ENCODE measurements at places on chromosomes 7 and 10.

GRCh38 chr7:142873871-142874270 lies 11.7 kb downstream of the TRPV6 start:
- DNase-seq, result no peak

GRCh38 chr10:77746047-77746707 lies 108.6 kb upstream of the KCNMA1 start:
- DNase-seq, result no peak

GRCh38 chr7:29115753-29116152 lies 30.6 kb downstream of the CPVL start:
- no peak for DNase-seq

DNA sequence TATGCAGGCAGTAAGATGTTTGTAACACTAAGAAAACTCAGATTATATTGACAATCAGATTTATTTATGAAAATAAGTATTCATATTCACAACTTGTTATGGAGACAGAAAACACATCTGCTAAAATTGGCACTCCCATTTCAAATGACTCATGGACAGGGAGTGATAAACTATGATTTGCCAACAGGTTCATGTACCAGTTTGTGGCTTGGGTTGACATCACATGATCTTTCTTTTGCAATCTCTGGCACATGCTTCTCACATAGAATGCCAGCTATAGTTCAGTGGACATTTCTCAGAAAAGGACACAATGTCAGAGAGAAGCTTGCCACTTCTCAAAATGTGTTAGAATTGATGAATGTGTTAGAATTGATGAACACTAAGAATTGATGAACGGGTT lies 663.2 kb upstream of the ANKRD30A start:
- DNase-seq, result no peak

- no peak for DNase-seq
Measured at GRCh38 chr7:128253701-128254100, 12.6 kb downstream of the LEP start.

GRCh38 chr10:113589201-113589770 lies 36.4 kb downstream of the HABP2 start:
- DNase-seq, result no peak

- DNase-seq, result no peak
Measured at GRCh38 chr7:156610601-156611000, 30.0 kb upstream of the RNF32 start.

GRCh38 chr10:124044143-124044862 lies 49.1 kb downstream of the CHST15 start:
- DNase-seq, result no peak

GRCh38 chr10:119758448-119759195 lies 32.8 kb downstream of the INPP5F start:
- DNase-seq, result no peak

DNA sequence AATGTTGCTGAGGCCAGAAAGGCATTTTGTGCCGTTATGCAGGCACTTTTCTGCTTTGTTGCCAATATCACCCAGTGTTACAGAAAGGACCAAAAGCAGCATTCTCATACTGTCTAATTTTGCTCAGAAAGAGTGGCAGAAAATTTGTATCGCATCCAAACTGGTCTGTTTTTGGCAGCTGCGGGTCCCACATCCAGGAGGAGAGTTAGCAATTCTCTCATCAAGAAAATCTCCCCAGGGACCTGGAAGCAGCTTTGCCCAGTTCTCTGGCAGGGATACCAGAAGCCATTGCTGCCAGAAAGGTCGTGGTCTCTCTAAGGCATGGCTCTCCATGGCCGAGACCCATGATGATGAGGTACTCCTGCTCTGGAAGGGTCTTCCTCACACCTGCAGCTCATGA lies 489.2 kb upstream of the ZMIZ1 start:
- no peak for DNase-seq

GRCh38 chr7:138407792-138408191 lies 52.3 kb upstream of the TRIM24 start:
- no peak for DNase-seq

- no peak for DNase-seq
Measured at GRCh38 chr7:144588559-144589051, 185.1 kb upstream of the NOBOX start.

DNA sequence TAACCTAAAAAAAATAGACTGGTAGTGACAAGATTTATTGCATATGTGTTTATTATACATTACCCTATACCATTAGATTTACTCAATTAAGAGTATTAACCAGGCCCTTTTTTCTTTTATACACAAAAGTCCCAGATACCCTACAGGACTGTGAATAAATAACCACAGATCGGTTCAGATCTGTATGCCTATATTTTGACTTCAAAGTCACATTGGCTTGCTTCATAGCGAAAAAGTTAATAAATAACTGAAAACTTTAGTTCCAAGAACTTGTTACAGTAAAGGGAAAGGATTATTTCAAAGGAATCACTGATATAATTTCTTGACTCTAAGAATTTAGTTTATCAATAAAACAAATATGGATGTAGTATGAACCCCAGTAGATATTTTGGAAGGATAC lies 41.8 kb upstream of the FMC1 start:
- DNase-seq, result no peak

GRCh38 chr10:106711313-106711906 lies 453.1 kb downstream of the SORCS1 start:
- no peak for DNase-seq

DNA sequence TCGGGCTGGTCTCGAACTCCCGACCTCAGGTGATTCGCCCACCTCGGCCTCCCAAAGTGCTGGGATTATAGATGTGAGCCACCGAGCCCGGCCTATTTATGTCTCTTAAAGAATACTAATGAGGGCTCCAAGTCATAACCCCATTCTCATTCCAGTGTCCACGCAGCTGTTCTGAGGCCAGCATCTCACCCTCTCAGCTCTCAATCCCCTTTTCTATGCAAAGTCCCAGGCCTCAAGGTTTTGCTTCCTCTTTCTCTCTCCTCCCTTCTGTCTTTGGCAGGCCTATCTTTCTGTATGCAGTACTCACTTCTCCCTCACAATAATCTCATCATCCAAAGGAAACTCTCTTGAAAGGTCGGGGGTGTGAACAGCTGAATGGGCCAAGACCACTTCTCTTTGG lies 28.0 kb upstream of the VSIR start:
- DNase-seq, result no peak

- DNase-seq, result no peak
Measured at GRCh38 chr7:34357068-34357467, 300.9 kb upstream of the NPSR1 start.

DNA sequence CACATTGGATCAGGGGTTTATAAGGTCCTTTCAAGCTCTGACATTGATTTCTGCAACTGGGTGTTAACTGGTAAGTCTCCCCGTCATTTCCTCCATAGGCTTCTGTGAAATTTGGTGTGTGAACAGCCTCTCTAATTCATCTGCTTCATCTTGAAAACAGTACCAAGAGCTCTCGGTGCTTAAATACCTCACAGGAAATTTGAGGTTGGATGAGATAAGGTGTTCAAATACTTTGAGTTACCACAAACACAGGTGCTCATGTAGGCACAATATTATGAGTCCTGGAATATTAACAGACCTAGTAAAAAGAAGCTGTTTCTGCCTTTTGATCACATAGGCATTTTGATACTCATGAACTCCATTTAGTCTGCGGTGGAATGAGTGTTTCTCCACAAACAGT lies 85.2 kb downstream of the RTKN2 start:
- DNase-seq, result peak; percentile 28

DNA sequence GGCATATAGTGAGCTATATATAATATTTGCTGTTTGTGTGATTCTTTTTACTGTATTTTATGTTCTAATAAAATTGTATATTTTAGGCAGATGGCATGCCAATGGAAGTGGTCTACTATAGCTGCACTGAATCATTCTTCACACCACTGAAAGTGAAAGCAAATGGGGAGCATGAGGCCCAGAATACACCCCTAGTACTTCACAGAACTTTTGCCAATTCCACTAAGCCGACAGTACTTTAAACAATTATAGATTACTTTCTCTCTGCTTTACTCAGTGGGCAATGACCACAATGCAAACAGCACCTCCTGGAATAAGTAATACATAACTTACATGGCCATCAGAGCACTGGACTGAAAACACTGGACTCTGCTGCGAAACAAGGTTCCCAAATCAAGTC lies 70.2 kb downstream of the ANKRD26 start:
- no peak for DNase-seq

DNA sequence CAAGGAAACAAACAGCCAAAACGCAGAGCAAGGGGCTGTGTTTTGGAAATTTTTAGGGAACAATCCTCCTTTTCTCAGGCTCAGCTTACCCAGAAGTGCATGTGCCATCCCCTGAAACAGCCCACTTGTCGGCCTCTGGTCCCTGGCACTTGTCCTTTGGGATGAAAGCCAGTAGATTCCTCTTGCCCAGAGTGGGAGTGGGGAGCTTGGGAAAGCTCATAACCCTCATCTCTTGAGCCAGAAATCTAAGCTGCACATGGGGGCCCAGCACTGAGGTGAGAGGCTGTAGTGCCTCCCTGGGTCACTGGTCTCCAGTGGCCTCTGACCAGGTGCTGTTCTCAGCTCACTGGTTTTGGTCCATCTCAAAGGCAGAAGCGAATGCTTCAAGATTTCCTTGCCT lies 150.3 kb downstream of the RNF216 start:
- no peak for DNase-seq

- no peak for DNase-seq
Measured at GRCh38 chr7:55016061-55016745, 2.6 kb upstream of the EGFR start.

GRCh38 chr10:29691564-29692072 lies 56.8 kb upstream of the SVIL start:
- DNase-seq, result no peak

DNA sequence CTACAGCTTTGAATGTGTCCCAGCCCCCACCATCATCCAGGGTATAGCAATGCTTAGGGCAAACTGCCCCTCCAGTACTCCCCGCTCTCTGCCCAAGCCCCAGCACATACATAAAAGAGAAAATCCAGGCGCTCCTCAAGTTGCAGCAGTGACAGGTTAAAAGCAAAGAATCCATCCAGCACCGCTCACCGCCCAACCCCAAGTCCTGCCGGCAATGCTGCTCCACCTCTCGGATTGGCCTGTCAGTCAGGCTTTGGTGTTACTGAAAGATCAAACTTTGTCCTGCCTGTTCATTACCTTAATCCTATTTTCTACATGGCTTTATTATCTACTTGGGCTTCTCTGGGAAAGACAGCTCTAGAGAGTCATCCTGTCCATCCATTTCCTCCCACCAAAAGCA lies 31.9 kb downstream of the DPCD start:
- DNase-seq, result no peak

DNA sequence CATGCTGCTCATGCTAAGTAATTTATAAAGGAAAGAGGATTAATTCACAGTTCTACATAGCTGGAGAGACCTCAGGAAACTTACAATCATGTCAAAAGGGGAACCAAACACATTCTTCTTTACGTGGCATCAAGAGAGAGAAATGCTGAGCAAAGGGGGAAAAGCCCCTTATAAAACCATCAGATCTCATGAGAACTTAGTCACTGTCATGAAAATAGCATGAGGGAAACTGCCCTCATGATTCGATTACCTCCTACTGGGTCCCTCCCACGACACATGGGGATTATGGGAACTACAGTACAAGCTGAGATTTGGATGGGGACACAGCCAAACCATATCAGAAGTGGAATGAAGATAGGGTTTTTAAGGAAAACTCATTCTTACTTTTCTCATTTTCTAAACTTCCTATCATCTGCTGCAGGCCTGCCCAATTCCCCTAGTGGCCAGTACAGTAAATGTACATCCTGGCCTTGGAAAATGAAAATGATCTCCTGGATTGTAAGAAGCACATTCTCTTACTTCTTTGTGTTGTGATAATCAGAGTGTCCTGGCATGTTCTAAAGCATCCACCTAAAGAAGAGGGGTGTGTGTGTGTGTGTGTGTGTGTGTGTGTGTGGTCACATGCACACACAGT lies 421.5 kb downstream of the LRMDA start:
- no peak for DNase-seq

DNA sequence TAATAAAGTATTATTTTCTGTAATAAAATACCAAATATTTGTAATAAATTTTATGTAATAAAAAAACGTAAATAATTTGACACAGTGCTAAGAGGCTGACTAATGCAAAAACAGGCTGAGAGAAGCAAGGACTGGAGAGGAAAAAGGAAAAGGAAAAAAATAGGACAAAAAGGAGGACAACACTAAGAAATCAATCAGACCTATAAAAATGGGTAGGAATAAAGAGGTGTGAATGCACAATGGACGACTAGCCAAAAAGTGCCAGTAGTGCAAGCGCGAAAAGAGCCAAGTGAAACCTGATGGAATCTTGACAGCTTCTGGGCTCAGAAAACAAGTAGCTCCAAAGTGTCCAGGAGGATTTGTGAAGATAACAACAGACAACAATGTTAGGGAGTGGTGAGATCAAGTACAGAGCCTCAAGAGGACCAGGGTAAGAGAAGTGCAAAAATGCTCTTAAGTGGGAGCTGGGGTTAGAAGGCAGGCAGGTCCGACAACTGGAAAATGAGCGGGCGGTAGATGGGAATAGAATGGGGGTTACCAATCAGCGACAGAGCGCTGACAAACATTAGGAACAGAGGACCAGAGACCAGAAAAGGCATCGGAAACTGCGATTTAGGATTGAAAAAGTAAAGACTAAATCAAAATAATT lies 1.2 kb downstream of the BRAF start:
- DNase-seq, result no peak

DNA sequence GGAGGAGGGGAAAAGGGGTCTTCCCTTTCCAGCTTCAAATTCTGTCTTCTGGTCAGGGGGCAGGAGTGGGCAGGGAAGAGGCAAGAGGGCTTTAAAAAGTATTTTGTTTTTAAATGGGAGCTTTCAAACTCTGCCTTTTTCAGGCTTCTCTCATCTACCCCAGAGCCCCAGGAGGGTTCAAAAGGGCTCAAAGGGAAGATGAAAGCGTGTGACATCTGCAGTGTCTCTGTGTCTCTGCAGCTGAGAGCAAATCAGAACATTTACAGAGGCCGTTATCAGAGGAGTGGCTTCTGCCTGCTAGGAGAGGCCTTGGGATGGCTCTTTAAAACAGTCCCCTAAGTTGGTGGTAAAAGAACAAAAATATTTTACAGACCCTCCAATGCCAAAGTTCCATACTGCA lies 30.3 kb downstream of the TRIM8 start:
- DNase-seq, result no peak

DNA sequence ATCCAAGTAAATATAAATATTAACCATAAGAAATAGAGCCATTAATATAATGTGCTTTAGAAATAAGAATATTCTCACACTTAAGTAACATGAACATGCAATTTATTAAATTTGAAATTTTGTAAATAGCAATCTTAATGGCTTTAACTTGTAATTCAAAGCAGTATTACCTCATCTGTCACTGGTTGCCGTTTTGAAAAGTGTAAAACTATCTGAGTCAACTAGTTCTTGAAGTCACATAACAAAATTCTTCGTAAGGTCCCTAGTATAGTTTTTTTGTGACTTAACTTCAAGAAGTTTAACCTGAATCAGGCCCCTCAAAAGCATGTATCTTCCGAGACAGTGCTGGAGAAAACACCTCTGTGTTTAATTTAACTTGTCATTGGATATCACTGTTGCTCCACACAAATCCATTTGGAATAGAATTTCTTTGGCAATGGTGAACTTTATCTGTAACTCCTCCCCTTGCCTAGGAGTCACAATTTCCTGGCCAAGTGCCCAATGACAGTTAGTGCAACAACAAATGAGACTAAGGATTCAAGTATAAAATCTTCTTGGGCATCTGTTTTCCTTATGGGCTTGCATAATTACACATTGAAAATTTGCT lies 47.1 kb downstream of the NT5C2 start:
- DNase-seq, result no peak
